Hypothalamus (tissue), 51 donors: ENCODE measurements at places on chromosomes 3 and 15.

GRCh38 chr3:126558336-126559071 is at the start of gene C3orf22:
Gene C3orf22, minus strand, starts transcription at chr3:126558932. Its CDS starts 5,542 bp downstream, at chr3:126553390.
- no peak for DNase-seq

DNA sequence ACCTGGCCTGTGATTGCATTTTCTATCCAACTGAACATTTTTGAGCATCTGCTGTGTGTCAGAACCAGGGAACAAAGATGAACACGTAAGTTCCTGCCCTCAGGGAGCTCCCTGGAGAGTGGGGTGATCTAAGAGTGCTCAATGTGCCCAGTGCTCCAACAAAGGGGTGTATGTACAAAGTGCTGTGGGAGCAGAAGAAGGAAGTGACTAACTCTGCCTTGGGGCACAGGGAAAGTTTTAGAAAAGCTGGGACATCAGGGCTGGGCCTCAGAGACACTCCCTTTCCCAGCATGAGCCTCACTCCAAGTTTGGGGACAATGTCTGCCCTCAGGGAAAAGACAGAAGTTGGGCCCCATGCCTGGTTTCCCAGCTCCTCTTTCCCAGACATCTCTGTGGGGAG is 27.6 kb upstream of the BNC1 start:
- no peak for DNase-seq

- DNase-seq: no peak
Observed at GRCh38 chr15:35308802-35309201, 223.7 kb upstream of the NANOGP8 start.

- DNase-seq: no peak
Observed at GRCh38 chr3:64104006-64104405, 80.7 kb upstream of the PSMD6 start.

DNA sequence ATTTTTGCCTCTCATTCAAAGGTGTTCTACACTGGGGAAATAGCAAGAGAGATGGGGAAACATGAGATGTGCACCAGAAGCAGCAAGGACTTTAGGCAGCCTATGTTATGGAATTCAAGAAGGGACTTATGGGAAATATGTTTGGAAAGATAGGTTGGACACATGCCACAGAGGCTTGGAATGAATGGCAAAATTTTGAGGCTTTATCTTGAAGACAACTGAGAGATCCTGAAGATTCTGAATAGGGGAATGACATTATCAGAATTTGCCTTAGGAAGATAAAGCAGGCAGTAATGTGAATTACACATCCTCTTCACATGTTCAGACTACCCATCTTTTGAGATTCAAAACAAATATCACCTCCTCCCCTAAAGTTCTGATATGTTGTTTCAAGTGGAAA is 10.0 kb upstream of the MECOM start:
- DNase-seq: no peak

DNA sequence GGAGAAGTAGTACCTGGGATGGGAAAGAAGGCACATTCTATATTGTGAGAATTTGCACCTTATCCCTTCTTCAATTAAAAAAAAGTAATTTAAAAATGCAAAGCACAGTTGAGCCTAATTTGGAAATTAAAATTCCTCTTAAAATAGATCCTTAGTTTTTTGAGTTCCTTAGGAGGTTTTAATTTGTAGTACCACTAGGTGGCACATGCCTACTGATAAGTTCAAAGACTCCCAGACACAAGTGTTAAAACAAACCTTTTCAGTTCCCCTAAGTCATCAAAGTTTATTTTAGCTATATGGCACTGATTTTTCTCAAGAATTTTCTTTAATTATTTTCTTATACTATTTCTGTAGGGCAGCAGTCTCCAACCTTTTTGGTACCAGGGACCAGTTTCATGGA is 127.6 kb upstream of the AZI2 start:
- DNase-seq: no peak

DNA sequence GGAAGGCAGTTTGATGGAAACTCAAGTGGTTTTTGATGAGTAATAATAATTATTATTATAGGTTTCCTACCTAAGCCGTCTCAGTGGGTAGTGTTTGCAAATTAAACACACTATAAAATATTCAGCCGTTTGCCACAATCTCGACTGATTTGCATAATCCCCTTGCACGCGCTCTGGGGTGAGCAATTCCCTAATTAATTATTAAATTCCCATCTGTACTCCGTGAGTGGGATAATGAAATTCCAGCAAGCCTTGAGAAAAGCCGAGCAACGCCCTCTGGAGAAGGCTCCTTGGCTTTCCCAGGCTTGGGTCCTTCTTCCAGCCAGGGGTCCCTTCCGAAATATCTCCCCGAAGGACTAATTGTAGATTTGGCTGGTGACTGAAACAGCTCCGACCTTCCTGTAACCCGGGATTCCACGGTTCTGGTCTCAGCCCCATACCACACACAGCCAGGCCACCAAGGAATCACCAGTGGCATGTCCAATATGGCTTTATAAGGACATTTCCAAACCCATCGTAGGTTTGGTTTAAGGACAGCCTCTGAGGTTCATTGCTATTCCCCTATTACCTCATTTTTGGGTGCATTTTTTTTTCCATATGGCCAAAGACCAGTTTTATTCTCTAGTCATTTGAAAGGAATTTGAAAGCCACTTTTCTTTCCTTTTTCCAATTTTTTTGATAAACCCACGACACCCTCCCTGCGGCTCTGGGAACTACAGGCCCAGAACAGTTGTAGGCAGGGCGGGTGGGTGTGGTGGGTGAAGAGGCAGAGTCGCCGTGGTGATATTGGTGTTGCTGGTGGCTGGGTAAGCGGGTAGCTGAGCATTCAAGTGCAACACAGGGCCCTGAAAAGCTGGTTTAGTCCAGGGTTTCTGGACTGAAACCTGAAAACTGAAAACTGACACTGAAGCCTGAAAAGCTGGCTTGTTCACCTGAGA is 33.2 kb upstream of the RGMA start:
- no peak for DNase-seq

- DNase-seq: no peak
Observed at GRCh38 chr3:141853629-141854168, 22.7 kb upstream of the ATP1B3 start.
